Thoracic aorta (tissue), 2 donors: ENCODE measurements at places on chromosomes 16 and 17.

- DNase-seq, result no peak
These were observed 178.6 kb downstream of the NTN1 start for GRCh38 chr17:9199571-9200551.

DNA sequence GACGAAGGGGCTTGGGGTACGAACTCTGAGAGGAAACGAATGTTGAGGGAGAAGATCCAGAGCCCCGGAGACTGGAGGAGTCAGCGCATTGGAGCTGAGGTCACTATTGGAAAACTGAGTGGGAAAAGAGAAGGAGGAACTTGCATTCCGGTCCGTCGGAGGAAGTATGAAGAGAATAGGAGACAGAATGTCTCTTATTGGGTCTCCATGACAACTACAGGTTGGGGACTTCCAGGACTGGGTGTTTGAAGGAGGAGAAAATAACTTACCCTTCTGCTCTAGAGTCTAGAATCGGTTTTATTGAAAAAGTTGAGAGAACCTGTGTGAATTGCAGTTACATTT lies 537 bp downstream of the GOSR1 start:
- no peak for DNase-seq

DNA sequence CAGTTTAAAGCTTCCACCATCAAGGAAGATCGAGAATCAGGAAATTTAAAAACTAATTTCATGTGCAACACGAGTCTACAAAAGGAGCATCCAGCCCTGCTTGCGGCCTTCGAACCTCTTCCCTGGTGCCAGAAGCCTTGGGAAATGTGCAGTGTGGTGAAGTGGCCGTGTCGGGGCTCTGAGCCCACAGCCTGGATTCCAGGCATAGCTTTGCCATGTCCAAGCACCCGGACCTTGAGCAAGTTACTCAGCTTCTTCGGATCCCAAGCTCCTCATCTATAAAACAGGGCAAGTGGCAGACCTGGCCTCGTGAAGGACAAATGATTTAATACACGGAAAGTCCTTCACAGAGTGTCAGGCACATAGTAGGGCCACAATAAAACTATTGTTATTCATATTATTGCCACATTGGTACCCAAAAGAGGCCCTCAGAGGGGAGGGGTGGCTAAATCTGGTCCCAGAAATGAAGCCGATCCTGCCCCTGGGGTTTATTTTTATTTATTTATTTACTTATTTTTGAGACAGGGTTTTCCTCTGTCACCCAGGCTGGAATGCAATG lies 34.8 kb downstream of the COTL1 start:
- no peak for DNase-seq

GRCh38 chr17:56966338-56966737 lies 5.5 kb upstream of the COIL start:
- no peak for DNase-seq

DNA sequence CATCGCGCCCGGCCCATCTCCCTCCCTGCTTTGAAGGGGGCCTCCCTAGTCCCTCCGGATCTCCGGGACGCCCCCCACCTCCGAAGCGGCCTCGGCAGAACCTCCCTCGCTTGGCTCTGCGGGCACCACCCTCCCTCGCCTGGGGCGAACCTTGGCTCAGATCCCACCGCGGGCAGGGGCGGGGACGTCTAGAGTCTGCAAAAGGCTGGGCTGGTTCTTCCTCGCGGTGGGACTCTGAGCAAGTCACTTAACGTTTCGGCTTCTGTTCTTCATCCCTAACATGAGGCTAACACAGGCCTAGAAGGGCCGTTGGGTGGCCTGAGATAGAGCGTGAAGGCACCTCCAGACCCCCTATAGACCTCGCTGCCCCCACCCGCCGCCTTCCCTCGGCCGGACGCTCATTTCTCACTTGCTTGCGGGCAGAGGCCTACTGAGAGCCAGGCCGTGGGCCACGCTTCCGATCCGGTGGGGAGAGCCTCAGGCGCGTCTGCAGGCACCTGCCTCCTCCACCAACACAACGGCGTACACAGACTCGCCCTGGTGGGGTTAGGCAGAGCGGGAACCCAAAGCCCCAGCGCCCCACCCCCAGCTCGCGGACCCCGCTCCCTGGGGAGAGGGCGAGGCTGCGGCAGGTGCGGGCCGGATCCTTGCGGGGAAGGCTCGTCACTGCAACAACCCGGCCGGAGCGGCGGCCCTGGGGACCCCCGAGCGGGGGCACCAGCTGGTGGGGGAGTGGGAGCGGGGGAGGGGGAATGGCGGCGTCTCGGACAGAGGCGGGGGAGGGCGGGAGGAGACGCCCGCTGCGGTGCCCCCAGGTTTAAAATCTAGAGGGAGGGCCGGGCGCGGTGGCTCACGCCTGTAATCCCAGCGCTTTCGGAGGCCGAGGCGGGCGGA lies 5.4 kb downstream of the MYO1C start:
- DNase-seq, result peak; percentile 62

GRCh38 chr17:40900809-40901356 lies 15.8 kb upstream of the KRT20 start:
- DNase-seq, result no peak

DNA sequence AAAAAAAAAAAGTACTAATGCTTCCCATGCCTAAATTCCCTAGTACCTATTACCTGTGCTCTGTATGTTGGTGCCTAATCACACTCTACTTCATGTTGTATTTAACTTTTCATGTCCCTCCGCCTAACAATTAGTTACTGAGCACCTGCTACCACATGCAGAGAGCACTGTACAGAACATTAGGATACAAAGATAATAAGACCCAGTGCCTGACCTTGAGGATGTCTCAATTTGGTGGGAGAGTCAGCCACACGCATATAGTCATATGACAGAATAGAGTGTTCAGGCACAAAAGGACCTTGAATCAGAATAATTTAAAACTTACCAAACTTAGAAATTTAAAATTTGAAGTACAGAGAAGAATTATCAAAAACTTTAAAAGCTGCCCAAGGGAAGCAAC lies 42.1 kb downstream of the USP31 start:
- DNase-seq, result no peak

DNA sequence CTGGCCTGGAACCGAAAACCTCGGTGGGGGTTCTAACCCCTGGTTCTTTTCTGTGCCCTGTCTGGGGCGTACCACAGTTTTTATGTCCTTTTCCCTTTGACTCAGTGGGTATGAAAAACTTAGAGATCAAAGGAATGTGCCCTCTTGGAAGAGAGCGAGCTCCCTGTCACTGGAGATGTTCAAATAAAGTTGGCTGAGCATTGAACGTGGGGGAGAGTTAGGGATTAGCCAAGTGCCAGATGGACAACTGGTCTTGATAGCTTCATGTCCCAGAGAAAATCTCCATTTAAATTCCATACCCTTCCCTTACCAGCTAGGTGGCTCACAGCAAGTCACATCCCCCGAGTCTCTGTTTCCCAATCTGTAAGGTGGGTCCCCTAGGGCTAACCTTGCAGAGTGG lies 9.5 kb downstream of the ADGRG1 start:
- no peak for DNase-seq

DNA sequence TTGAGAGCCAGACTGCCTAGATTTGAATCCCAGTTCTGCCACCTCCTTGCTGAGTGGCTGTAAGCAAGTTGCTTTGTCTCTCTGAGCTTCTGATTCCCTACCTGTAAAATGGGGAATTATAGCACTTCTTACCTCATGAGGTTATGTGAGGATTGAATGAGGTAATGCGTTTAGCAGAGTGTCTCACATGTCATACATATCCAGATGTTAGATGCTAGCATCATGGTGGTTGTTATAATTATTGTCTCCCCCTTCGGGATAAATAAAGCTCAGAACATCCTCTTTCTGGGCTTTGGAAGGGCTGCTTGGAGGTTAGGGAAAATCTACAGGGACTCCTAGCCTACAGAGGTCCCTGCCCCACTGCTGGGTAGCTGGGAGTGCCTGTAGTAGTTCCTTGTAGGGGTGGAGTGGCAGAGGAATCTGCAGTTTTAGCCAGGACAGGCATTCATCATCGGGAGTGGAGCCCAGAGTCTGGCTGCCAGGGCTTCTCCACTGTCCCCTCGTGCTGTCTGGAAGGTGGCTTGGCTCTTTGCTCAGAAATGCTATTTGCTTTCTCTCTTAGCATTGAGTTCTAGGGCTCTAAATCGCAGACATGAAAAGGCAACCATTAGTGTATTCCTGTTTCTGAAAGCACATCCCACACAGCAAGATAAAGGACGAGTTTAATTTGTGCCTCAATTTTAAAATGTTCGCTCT lies 137.9 kb upstream of the CACNG3 start:
- DNase-seq, result no peak

- no peak for DNase-seq
These were observed 32.6 kb downstream of the PPL start for GRCh38 chr16:4904108-4904941.

GRCh38 chr17:17091276-17091675 lies 49.0 kb downstream of the MPRIP start:
- DNase-seq, result no peak

DNA sequence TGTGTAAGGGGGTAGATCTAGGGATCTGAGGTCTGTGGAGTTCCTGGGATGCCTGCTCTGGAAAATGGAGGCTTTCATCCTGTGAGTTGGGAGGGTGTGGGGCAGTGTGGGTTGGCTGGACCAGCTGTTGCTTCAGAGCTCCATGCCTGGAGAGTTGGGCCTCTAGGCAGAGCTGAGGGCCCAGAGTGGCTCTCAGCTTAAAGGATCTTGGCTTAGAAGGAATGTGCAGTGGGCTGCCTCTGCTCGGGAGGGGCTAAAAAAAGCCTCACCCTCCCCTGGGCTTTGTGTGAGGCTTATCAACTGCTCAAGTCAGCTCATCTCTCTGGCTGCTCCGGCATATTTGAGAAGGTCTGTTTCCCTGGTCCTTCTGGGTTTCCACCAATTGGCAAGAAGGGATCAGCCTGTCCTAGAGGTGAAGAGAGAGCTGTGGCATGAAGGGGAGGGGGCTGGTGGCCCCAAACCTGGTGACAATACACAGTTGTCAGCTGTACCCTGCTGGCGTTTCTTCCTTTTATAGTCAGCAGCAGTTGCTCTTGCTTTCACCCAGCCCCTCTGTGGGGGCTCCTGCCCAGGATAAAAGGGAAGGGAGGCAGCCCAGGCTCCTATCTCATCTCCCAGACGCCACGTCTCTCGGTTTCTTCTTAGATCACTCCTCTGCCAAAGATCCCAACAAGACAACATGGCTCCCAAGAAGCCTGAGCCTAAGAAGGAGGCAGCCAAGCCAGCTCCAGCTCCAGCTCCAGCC lies at the start of gene MYL4:
TSS of gene MYL4 (plus strand) at position 605 of the 745 bp plus-strand sequence. CDS start at position 680, 75 bp downstream.
- no peak for DNase-seq

- no peak for DNase-seq
These were observed 211.6 kb upstream of the SDK2 start for GRCh38 chr17:73855720-73856333.

DNA sequence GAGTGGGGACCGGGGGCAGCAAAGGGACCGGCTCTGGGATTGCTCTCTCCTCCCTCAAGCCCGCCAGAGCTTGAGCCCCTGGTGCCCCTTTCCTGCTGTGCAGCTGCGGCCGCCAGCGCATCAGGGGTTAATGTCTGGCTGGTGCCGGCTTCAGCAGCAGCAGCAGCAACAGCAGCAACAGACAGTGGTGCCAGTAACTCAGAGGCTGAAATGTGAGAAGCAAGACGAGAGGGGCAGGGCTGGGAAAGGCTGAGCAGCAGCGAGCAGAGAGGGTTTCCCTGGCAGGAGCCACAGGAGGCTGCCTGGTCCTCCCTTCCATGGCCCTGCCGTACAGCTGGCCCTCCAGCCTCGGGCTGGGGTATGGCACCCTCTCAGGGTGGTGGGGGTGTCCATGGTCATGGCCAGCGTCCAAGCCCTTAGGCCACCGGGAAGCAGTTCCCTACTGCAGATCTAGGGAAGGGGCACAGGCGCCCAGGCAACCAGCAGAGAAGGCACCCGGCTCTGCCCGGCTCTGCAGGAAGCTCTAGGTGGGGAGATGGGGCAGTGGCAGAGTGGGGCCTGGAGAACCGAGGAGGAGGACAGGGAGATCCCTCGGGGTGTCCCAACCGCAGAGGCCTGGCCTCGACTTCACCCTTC lies 21.1 kb upstream of the TFAP4 start:
- DNase-seq, result no peak

- DNase-seq, result no peak
These were observed 28.6 kb downstream of the TPPP3 start for GRCh38 chr16:67364600-67365235.

DNA sequence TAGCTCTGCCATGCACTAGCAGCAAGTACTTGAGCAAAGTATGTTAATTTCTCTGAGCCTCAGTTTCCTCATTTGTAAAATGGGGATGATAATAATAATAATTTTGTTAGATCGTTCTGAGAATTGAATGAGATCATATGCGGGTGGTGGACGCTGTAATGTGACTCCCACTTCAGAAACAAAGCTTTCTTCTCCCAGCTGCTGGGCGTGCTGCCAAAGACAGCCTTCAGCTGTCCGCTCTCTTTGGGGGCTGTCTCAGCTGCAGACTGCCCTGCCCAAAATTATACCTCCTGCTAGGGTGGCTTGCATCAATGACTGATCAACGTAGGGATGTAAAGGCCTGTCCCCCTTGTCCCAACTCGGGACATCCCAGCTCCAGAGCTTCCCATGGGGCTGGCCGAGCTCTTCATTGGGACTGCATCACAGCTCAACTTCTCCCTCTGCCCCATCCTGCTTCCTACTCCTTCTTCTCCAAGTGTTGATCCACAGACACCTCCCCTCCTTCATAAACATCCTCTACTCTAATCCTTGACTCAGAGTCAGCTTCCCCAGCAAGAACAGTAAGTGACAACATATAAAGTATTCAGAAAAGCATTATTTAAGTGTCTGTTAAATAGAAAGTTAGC lies 30.7 kb upstream of the CDH5 start:
- no peak for DNase-seq

- DNase-seq, result no peak
These were observed 70.6 kb downstream of the CYB5B start for GRCh38 chr16:69494991-69495392.

GRCh38 chr17:58277107-58277801 lies 3.5 kb downstream of the MPO start:
- no peak for DNase-seq

- DNase-seq, result no peak
These were observed 4.3 kb upstream of the SGF29 start for GRCh38 chr16:28549301-28549899.

DNA sequence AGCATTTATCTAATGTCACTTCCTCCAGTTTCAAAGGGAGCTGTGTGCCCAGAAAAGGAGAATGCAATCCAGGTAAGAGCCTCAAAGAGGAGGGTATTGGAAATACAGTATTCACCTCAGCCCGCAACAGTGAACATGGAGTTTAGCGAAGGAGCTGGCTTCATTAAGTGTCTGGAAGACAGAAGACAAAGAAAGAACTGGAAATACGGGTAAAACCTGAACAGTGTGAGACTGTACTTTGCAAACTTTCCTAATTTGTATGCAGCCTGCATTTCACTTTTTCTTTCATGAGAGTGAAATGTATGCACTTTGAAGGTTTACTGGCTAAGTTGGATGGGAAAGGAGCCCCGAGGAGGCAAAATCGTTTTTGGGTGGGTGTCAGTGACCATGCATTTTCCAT lies 478.4 kb downstream of the HS3ST3B1 start:
- DNase-seq, result no peak

- no peak for DNase-seq
These were observed 383.6 kb downstream of the KCNJ2 start for GRCh38 chr17:70552982-70553334.
